ENCODE measurements at places on chromosomes 6 and 20.

GRCh38 chr6:124961464-124961776, 817 bp upstream of the RNF217 start:
- no peak for DNase-seq

- no peak for DNase-seq
These were observed 10.9 kb downstream of the EYA2 start for GRCh38 chr20:46905364-46906125.

GRCh38 chr6:157571269-157571668, 190.3 kb downstream of the ZDHHC14 start:
- no peak for DNase-seq

DNA sequence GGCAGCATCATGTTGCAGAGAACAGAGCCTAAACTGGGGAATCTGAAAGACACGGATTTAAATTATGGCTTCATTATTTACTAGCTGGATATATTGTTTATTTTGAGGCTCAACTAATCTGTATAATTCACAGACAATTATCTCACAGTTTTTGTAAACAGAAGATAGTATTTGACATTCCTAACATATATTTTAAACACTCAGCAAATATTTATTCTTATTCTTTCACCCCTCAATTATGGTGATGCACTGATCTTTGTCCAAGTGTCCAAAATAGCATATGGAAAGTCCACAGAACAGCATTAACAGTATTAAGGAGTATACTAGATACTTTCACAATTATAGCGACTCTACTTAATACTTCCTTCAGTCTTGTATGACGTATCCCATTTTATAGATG, 257.0 kb downstream of the ADGRG6 start:
- DNase-seq = no peak

GRCh38 chr6:71496018-71496721, 207.6 kb downstream of the OGFRL1 start:
- no peak for DNase-seq

GRCh38 chr6:138673346-138674014, 100.1 kb upstream of the CCDC28A start:
- DNase-seq = no peak

DNA sequence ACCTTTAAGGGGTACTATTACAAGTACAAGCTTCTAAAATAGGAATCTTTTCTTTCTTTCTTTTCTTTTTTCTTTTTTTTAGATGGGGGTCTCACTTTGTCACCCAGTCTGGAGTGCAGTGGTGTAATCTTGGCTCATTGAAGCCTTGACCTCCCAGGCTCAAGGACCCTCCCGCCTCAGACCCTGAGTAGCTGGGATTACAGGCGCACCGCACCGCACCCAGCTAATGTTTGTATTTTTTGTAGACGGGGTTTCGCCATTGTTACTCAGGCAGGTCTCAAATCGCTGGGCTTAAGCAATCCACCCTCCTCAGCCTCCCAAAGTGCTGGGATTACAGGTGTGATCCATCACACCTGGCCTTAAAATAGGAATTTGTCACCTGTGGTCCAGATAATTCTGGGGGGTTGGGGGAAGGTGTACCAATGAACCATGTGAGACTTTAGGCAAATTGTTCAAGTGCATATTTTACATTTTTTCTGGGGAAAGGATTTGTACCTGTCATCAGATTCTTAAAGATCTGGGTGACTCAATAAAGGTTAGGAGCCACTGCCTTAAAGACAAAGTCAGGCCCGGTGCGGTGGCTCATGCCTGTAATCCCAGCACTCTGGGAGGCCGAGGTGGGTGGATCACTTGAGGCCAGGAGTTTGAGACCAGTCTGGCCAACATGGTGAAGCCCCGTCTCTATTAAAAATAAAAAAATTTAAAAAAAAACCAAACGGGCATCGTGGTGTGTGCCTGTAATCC, 19.7 kb upstream of the SYNJ2 start:
- no peak for DNase-seq

GRCh38 chr6:142406131-142406530, 104.3 kb downstream of the ADGRG6 start:
- no peak for DNase-seq

- no peak for DNase-seq
These were observed 68.5 kb upstream of the FOXO3 start for GRCh38 chr6:108492131-108492766.

- no peak for DNase-seq
These were observed 51.9 kb upstream of the XRN2 start for GRCh38 chr20:21251278-21251677.

DNA sequence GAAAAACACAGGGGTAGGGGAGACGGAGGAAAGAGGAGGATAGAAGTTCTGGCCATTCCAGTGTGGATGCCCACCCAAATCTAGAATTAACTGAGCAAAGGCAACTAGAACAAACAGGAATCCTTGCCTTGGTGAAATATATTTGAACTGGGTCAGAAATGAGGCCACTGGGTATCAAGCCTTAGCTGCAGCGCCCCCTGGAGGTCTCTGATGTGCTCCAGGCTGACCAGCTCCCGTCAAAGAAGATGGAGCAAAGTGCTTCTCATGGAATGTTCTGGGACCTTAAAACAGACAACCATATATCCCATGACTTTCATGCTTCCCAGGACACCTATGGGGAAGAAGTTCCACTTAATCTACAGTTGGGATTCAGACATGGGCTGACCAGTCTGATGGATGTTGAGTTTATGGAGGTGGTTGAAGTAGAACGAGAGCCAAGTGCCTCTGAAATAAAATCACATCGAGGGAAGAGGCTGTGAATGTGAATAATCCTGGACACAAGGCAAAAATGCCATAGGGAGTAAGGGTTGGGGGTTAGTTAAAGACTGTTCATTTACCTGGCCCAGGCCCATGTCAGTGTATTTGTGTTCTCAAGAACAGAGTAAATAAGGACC, 50.4 kb downstream of the HLA-DPB1 start:
- peak; percentile 8 for DNase-seq

GRCh38 chr20:21796059-21796458, 90.6 kb downstream of the PAX1 start:
- no peak for DNase-seq

DNA sequence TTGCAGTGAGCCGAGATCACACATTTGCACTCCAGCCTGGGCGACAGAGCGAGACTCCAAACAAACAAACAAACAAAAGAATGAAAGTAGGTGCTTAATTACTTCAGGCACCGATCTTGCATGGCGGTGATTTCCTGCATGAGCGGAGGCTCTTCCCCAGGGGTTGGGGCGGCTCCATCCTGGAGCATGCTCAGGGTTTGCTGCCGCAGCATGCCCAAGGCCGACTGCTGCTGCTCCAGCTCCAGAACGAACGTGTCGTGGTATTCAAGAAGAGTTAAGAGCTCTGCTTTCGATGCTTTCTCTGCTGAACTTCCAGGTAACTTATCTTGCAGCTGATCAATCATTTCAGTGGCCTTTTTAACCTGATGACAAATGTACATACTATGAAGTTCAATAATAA, 313.8 kb downstream of the SYNE1 start:
- no peak for DNase-seq

GRCh38 chr20:32452776-32453466, 94.8 kb downstream of the ASXL1 start:
- DNase-seq = no peak

- DNase-seq = no peak
These were observed 36.1 kb upstream of the CHD6 start for GRCh38 chr20:41654292-41654691.

GRCh38 chr6:46320505-46320904, 149.7 kb upstream of the ENPP5 start:
- no peak for DNase-seq
